ENCODE measurements at places on chromosomes 6 and 20.
A peak's percentile ranks its signal among the peaks of the same experiment; 100 is the strongest.

- no peak for DNase-seq
Observed at GRCh38 chr6:157787080-157787479, 36.0 kb upstream of the SNX9 start.

DNA sequence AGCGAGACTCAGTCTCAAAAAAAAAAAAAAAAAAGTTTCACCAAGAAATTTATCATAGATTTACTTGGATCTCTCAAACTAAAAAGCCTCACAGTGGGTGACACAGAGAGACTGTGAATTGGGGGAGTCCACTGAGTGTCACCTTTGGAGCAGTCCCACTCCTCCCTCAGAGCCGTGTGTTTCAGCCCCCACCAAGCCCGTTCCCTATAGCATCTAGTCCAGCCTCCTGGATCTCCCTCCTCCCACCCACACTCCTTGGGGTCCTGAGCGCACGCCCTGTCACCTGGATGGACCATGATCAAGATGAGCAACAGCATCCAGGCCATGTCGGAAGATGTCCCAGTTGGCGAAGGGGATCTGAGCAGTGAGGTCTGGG, 422 bp downstream of the NCR3 start:
- no peak for DNase-seq

- DNase-seq = no peak
Observed at GRCh38 chr6:11231108-11231463, 1.4 kb downstream of the NEDD9 start.

DNA sequence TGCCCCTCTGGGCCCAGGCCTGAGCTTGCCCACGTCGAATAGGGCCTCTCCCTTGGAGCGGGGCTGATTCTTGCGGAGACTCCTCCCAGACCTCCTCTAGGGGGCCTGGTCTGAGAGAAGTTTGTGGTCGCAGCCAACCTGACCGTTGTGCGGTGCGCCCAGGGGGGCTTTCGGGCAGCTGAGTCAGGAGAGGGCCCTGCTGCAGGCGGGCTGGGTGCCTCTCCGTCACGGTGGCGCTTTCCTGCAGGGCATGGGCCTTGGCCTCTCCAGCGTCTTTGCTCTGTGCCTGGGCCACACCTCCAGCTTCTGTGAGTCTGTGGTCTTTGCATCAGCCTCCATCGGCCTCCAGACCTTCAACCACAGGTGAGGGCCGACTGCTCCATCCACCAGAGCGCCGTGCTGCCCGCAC, 12.9 kb downstream of the SLC17A9 start:
- DNase-seq = no peak

DNA sequence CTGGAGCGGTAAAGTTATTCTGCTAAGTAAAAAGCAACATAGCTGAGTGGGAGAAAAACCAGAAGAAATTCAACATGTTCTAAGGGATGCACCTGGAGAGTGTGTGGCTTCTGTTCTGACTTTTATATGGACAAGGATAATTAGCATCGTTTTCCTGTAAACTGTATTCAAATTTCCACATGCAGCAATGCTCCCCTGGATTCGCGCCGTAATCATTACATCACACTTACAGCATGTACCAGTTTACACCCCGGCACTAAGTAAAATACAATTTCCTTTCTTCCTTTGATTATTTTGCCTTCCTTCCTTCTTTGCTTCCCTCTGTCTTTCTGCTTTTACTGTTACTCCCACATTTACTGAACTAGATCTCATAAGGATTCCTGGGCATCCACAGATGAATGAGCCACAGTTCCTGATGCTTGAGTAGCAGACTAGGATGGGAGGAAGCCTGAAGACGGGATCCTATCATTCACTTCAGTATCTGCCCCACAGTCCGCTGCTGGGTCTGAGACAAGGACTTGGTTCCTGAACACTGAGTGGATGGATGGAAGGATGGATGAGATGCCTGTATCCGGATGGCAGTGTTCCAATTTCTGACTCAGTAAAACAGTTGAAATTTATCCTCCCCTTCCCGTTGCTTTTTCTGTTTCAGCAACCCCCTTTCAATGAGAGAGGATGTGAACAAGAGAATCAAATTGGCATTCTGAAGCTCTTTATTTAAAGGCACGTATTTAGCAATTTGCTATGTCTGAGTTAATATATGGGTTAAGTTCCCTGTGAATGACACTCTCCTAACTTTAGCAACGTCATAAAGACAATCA, 174.6 kb downstream of the GJA10 start:
- DNase-seq = peak; percentile 29

DNA sequence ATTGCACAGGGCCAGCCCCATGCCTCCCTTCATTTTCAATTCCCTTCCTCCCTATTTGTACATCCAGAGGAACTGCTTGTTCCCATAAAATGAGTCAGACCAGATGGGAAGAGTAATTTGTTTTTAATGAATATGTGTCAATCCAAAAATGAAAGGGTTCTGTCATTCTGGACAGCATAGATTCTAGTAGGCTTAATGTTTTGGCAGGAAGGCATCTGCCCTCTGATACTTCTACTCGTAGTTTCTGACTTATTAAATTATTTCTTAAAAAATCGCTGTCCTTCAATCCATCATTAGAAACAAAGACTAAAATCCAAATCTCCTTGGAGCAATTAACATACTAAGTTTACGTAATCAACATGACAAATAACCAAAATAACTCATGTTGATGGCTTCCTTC, 665.5 kb downstream of the TENT5A start:
- DNase-seq = no peak

GRCh38 chr6:169923468-169924464, 172.3 kb downstream of the ERMARD start:
- DNase-seq = no peak

DNA sequence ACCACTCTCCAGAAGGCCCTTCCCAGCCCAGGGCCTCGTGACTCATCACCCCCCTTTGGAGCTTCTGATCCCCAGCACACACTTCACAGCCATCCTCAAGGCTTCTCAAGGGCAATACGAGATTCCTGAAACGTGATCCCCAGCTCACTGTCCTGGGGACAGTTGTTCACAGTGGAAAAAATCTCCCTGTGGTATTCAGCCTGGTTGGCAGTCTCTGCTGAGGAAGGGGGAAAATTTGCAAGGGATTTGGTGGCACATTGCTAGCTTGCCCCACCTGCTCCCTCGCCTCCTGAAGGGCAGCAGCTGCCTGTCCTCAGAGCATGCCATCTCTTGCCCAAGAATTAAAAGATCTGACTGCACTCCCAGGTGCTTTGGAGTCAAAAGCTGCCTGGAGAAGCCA, 20.7 kb upstream of the PKHD1 start:
- DNase-seq = no peak

GRCh38 chr20:58023781-58024180, 204.7 kb downstream of the ANKRD60 start:
- DNase-seq = no peak

GRCh38 chr20:52118016-52118623, 73.5 kb downstream of the ZFP64 start:
- no peak for DNase-seq

DNA sequence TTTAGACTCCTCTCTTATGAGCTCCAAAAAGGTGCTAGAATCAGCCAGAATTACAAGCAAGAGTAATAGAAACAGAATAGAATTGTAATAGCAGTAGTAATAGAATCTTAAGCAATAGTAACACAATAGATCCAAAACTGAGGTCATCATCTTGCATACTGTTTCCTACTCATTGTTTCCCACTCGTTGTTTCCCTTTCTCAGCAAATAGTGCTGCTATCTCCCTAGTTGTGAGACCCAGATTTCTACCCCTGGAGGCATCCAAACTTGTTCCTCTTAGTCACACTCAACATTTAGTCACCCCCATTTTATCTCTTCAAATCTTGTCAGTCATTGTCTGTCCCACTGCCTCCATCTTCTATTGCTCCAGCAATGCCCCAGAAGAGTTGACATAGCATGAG, 356.9 kb upstream of the MARCKS start:
- peak; percentile 13 for DNase-seq

DNA sequence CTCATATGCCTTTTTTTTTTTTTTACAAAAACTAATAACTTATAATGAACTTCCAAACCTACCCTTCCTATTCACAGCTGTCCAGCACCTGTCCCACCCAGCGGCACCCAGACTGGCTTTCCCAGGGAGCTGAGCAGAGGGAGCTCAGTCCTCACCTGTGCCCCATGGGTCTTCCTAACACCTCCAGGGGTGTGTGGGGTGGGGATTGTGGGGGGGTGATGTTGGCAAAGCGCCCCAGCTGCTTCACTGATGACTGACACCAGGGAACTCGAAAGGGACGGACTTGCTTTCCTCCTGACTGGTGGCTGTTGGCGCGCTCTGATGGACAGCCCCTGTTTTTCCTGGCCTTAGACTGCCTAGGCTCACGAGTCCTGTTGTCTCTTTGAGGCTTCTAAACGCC, 14.2 kb upstream of the SYNJ2 start:
- no peak for DNase-seq

DNA sequence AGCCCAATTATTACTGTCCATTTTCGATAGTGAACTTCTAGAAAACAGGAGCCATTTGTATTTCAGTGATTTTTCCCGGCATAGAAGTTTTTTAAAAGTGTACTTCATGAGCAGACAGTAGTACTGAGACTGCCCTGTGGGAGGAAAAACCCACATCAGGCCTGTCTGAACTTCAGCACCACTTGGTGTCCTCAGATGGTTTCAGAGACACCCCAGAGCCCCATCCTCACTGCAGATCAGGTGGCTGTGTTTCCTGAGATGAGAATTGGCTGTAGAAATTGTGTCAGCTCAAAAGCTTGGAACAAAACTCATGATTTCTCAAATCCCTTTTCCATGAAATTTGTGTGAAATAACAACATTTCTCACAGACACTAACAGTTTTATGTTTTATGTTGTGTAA, 110.0 kb upstream of the RIN2 start:
- no peak for DNase-seq

DNA sequence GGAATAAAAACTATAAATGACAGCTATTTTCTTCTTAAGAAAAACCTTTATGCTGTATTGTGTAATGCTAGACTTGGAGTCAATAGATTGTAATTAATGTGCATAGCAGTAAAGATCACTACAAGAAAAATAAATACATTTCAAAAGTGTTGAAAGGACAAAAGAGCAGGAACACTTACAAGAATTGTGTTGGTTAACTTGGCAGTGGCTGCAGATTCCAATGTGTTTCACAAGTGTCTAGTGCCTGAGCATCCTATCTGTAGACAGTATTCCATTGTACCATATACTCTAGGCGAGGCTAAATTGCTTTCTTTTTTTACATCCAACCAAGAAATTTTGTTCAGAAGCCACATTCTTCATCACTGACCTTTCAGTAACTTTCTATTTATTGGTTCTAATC, 924.1 kb downstream of the EPHA7 start:
- DNase-seq = no peak

DNA sequence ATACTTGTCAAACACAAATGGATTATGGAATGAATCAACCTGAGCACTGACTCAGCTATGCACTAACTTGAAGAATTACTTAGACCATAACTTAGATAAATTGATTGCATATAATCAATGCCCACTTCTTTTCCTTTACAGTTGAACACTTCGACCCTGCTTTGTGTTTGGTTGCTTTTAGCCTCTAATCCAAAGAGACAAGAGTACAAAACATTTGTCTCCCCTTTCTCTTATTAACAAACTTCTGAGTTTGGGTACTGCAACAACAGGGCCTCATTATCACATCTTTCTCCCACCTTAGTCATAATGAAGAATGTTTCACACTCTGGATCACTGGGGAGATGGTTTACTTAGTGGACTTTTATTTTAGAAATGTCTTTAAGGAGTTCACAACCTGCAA, 2.6 kb upstream of the TAAR6 start:
- DNase-seq = no peak

- DNase-seq = no peak
Observed at GRCh38 chr20:25321262-25321831, 69.3 kb downstream of the ABHD12 start.

DNA sequence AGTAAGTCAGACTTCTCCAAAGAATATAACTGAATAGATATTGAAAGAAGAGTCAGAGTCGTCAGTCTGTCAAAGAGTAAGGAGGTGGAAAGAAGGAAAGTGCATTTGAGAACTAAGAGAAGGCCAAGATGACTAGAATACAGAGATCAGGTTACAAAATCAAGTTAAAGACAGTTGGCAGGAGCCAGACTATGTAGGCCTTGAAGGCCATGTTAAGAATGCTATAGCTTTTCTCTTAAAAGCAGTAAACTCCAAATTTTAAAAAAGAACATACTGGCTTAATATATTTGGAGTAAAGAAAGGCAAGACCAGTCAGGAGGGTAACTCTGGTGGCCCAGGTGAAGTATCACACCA, 68.8 kb downstream of the IBTK start:
- no peak for DNase-seq

Data from ELR (cell line).